ENCODE measurements at places on chromosomes 3 and 15. TPM values are rescaled to one million over a fixed set of nuclear protein-coding genes. Genes with fewer than 3 reads are reported as not detected.

DNA sequence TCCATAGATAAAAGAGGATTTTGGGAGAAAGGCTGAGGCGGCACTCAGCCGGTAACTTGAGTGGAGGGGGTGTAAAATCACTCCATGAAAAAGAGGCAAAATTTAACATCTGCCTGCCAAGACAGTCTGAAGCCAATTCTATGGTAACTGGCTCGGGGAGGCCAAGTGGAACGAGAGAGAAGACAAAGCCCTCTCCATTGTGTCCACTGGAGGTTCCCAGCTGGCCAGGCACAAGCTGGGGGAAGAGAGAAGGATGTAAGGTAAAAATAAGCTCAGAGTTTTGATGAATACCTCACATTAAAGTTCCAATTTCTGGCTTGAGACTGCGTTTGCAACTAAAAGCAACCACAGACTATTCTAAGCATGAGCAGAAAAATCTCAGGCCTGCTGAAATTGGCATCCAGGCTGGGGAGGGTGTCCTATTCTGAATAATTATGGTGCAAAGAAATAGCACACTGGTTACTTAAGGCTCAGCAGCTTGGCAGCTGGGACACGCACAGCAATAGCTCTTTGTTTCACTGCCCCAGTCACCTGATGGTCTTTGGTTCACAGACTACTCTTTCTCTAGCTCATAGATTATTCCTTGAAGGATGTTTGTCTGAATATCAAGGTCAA, 48.8 kb downstream of the CHRD start:
- DNase-seq: no peak

DNA sequence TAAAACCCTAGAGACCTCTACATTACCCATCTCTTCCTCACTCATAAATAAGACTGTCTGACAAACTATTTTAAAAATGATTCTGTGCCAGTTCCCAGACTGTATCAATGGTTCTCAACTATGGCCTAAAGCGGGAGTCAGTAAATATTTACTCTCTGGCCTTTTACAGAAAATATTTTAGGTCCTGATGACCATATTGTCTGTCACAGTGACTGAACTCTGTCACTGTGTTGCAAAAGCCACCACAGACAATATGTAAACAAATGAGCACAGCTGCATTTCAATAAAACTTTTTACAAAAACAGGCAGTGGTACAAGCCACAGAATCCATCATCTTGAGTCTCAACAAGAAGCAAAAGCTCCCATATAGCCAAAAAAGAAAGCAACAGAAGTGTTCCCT, 45.4 kb downstream of the PLOD2 start:
- DNase-seq: no peak

DNA sequence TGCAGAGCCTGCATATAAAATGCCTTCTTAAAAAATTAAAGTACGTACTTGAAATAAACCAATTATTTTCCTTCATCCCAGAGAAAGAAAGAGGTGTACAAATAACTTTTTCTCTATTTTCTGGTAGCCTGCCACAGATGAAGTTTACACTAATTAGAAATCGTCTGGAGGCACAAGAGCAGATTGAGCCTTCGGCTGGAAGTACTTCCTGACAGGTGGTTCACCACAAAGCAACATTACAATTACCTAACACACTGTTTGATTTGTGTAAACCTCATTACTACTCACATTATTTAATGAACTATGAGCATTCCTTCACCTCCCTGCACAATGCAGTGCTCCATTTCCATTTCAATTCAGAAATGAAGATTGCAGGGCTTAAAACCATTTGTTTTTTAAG, 856.1 kb downstream of the SI start:
- DNase-seq: no peak

- DNase-seq: no peak
Observed at GRCh38 chr3:45487508-45487907, 99.1 kb downstream of the LARS2 start.

DNA sequence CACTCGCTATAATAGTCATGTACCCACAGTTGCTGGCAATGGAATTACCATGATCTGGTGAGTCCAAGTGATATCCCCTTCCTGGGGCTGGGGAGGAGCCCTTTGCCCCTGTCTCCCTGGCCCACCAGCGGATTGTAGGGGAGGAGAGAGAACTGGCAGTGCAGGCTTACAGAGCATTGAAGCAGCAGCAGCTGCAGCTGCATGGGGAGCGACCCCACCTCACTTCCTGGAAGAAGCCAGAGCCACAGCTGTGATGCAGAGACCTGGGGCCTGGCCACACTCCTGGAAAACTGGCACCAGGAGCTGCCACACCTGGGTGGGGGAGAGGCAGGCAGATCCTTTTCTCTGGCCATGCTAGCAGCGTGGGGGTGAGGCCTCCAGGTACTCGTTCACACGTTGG, 300.1 kb upstream of the PROK2 start:
- no peak for DNase-seq

DNA sequence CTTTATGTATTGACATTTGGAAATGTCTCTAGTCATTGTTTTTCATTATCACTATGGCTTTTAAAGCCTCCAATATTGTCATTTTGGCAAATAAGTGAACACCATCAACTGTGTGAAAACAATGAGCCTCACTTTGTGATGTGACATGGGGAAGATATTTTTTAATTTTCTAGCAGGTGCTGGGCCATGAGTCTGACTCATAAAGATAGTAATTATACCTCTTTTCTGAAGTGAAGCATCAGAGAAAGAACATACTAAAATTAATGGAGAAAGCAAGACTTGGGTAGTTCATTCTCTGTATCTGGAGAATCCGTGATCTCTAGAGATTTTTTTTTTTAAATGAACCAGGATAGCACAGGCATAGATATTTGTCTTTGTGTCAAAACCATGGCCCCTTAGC, 100.8 kb downstream of the CCNL1 start:
- DNase-seq: no peak

GRCh38 chr3:64063207-64063982, 40.1 kb upstream of the PSMD6 start:
- DNase-seq: no peak

DNA sequence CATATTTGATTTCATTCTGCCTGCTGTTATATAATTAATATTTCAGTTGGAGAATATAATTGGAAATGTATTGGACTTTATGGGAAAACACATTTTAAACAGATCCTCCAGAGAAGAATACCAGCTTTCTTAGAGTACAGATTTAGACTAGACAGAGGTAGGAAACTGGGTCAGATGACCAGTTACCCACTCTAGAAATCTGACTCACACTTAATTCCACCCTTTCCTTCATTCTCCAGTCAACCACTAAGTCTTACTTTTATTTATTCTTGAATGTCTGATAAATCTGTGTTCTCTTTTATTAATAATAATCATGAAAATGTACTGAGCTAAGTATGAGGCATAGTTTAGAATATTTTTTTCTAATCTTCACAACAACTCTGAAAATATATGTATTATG, 110.7 kb downstream of the LRRC49 start:
- no peak for DNase-seq

DNA sequence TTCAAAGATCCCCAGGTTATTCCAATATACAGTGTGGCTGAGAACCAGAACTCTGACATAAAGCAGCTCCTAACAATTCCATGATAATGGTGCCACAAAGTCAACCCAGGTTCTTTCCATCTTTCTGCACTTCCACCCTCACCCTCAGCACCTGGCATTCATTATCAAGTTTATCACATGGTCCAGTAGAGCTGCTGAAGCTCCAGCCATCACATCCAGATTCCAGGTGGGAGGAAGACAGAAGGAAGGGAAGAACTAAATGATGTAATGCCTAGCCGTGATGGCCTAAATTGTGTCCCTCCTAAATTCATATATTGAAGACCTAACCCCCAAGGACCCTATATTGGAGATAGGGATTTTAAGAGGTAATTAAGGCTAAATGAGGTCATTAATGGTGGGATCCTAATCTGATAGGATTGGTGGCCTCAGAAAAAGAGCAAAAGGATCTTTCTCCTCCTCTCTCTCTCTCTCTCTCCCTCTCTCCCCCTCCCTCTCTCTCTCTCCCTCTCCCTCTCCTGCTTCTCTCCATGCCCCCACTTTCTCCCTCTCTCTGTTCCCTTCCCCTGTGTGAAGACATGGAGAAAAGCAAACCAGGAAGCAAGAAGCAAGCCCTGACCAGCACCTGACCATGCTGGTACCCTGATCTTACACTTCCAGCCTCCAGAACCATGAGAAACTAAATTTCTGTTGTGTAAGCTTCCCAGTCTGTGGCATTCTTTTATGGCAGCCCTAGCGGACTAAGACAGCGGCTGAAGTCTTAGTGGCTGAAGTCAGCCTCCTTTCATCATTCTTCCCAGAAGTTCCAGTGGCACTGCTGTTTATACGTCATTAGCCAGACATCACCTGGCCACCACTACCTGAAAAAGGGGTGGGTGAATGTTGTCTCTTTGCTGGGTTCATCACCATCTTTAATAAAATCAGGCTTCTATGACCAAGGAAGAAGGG, 369.7 kb upstream of the PROK2 start:
- no peak for DNase-seq

GRCh38 chr3:52704611-52705437, 767 bp downstream of the GLT8D1 start:
- peak; percentile 44 for DNase-seq

GRCh38 chr3:119227070-119227850, 13.4 kb downstream of the B4GALT4 start:
- DNase-seq: no peak

- DNase-seq: peak; percentile 74
Observed at GRCh38 chr15:65400760-65401610, 21.8 kb downstream of the IGDCC4 start.

DNA sequence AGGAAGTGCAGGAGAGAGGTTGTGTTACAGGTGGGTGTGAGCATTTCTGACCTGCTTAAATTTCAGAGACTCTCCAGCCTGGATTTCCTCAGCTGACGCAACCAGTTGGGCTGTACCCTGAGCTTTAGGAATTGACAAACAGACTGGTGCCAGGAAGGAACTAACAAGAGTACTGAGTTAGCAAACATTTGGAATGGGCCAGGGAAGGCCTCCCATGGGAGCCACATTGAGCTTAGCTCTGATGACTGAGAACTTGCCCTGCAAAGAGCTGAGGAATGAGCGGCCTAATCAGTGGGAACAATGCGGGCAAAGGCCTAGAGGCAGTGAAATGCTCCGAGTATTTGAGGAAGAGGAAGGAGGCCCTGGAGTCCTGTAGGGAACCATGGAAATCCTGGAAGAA, 254.2 kb downstream of the FEZF2 start:
- no peak for DNase-seq

GRCh38 chr3:58884453-58884852, 165.4 kb downstream of the CFAP20DC start:
- DNase-seq: no peak

DNA sequence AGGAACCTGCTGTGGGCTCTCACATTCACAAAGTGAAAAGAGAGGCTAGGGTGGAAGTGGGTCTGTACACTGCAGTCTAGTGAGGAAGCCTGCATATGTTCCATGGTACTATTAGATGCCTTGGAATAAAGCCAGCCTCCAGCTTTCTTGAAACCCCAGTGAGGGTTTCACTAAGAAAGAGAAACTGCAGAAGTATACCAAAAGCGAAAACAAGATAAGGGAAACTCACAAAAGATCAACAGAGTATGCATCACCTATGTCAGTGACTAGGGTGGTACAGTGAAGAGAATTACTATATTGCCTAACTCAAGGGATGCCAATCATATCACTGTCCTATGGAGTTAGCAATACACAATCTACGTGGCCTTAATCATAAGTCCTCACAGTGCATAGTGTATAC, 212.5 kb upstream of the GADL1 start:
- no peak for DNase-seq

- DNase-seq: no peak
Observed at GRCh38 chr15:67781907-67782690, 43.2 kb upstream of the SKOR1 start.

GRCh38 chr3:57530071-57530608, 14.0 kb downstream of the DNAH12 start:
- no peak for DNase-seq

DNA sequence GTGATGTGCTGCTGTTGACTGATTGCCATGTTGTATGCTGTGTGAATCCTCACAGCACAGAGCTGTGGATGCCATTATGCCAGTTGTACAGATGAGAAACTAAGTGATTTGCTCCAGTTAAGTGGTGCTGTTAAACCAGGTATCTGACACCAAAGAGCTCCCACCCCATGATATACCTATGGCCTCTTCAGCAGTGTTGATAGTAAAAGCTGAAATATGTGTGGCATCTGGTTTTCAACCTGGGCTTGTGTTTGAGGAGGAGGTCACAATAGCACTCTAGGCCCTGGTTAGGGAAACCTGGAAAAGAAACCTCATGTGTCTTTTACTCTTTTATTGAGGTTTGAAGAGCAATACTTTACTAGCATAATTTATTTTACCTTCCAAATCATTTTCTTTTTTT, 21.4 kb downstream of the RAD54L2 start:
- no peak for DNase-seq

DNA sequence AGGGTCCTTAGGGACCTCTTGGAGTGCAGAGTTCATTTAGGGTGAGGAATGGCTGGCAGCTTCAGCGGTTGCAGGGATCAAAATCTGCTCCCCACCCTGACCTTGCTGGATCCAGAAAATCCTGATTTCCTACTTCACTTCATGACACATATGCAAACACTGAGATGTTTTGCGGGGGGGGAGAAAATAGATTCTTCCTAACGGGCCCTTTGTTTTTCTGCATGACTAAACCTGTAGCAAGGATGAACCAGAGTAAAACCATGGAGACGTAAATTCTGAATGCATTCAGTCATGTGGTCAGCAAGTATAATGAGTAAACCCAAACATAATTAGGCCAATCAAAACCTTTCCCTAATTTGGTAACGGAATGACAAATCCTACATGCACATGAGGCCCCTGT, 20.0 kb upstream of the RBP1 start:
- no peak for DNase-seq

DNA sequence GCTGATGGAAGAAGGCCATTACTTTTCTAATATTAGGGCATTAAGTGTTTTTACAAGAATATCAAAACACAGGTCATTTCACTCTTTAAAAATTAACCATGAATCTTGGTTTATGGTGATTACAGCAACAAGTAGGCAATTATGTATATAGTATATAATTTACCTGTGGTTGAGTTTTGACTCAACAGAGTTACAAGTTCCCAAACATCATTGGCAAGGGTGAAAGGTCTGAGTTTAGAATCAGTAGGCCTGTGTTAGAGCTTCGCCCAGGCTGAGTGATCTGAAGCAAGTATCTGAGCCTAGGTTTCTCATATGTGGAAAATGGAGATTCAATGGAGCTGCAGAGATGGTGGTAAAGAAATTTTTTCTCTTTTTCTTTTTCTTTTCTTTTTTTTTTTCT, 25.1 kb upstream of the LPP start:
- no peak for DNase-seq

DNA sequence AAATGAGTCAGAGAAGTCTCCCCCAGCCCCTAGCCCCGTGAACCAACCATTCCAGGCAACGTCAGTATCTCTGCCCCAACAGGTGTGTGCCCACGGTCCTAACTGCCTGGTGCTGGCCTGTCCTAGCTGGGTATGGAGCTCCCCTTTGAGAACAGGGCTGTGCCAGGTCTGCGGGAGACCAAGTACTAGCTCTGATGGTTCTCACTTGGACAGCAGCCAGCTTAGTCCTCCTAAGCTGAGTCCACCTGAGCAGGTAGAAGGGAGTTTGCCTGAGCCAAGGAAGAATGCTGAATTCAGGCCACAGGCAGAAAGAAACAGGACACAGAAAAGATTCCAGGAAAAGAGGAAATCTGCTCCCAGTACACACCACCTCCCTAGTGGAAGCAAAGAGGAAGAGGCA, 33.1 kb upstream of the PARL start:
- DNase-seq: no peak

The STRA6 gene
- 1.7 TPM for total RNA-seq

The ITPKA gene
- total RNA-seq: 0.64 TPM

The GOLGA8H gene
- 0.60 TPM for total RNA-seq

The EFL1 gene
- 7.2 TPM for total RNA-seq

The ADAMTS9 gene
- total RNA-seq: 11.4 TPM

The CPA3 gene
- total RNA-seq: 10.4 TPM

The EFHB gene
- total RNA-seq: 0.28 TPM

The ANKRD63 gene
- not detected for total RNA-seq

The C3orf49 gene
- total RNA-seq: not detected

The IL17RE gene
- total RNA-seq: 7.0 TPM

The FRMD5 gene
- total RNA-seq: 0.29 TPM

Measured in pancreas (tissue), 10 donors.